ENCODE measurements at places on chromosomes 5 and 9.

GRCh38 chr5:66340786-66341185 is 196.7 kb downstream of the SREK1 start:
- no peak for DNase-seq

- no peak for DNase-seq
Observed at GRCh38 chr5:176692839-176693476, 45.7 kb downstream of the TSPAN17 start.

- DNase-seq = no peak
Observed at GRCh38 chr5:39201160-39201780, 18.1 kb downstream of the FYB1 start.

GRCh38 chr5:155919725-155920124 is 407.2 kb upstream of the SGCD start:
- DNase-seq = no peak

GRCh38 chr9:121249563-121249962 is 18.4 kb upstream of the GSN start:
- no peak for DNase-seq

GRCh38 chr9:73153793-73154227 is 2.1 kb downstream of the ANXA1 start:
- DNase-seq = no peak

DNA sequence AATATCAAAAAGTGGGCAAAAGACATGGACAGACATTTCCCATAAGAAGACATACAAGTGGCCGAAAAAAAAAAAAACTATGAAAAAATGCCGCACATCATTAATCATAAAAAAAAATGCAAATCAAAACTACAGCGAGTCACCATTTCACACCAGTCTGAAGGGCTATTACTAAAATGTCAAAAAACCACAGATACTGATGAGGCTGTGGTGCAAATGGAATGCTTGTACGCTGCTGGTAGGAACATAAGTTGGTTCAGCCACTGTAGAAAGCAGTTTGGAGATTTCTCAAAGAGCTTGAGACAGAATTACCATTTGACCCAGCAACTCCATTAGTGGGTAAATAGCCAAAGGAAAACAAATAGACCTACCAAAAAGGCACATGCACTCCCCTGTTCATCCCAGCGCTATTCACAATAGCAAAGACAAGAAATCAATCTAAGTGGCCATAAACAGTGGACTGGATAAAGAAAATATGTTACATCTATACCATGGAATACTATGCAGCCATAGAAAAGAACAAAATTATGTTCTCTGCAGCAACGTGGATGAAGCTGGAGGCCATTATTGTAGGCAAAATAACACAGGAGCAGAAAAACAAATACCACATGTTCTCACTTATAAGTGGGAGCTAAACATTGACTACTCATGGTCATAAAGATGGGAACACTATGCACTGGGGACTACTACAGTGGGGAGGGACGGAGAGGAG is 110.6 kb upstream of the BOD1 start:
- no peak for DNase-seq

DNA sequence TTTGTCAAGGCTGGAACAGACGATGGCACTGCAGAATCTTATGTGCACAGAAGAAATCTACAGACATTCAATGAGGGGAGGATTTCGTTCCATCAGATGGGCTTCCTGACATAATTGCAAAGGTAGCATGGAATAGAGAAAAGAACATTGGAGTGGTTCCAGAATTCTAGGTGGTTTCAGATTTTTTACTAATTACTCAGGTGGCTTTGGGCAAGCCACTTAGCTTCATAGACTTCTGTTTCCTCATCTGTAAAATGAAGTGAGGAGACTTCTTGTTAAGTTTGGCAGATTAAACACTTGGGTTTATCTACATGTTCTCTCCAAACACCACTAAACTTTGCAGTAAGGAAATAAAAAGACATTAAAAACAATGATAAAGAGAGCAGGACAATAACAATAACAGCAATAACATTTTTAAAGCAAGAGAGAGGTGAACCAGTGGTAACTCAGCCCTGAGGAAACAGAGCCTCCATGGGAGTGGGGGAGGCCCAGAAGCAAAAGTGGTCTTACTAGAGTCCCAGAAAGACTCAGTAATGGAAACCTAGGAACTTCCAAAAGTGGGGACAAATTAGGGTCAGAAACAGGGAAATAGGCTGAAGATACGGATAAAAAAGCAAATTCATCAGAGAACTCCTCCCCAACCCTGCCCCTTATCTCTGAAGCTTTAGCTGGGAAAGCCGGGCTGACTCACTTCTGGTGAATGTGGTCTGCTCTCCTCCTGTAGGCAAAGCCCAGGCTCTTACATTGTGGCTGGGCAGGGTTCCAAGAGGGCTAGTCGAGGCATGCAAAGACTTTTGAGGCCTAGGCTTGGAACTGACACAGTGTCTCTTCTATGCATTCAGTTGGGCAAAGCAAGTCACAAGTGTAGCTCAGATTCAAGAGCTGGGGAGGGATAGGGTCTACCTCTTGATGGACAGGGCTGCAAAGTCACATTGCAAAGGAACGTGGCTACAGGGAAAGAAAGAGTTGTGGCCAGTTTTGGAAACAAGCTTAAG is 11.8 kb upstream of the ACTBL2 start:
- DNase-seq = no peak

GRCh38 chr5:149435660-149436059 is 56.6 kb upstream of the IL17B start:
- DNase-seq = peak; percentile 69

All from sigmoid colon (tissue), 7 donors.